ENCODE measurements at places on chromosomes 16 and 17.

GRCh38 chr17:78475211-78475610 lies 96.8 kb downstream of the PGS1 start:
- DNase-seq: no peak

DNA sequence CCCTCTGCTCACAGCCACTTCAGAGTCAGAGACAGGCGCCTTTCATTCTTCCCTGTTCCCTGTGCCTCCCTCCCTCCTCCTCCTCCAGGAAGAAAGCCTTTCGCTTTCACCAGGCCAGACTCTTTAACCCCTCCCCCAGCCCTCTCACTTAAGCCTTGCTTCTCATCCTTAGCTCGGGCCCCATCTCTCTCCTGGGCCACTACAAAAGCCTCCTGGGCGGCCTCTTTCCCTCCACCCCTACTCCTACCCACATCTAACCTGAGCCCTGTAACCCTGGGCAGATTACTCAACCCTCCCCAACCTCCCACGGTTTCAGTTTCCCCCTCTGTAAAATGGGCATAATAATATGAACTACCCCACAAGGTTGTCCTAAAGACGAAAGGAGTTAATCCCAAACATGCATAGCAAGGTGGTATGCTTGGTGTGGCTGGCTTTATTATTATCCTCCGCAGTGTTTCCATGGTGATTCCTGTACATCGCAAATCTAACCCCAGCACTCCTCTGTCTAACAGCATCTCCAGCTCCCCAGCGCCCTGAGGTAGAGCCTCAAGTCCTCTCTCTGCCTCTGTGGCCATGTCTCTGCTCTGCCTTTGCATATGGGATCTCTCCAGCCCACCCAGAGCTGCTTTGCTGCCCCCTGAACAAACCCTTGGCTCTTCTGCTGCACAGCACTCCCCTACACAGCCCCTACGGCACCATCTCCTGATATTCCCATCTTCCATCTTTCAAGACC lies 17.7 kb downstream of the PIMREG start:
- DNase-seq: no peak

DNA sequence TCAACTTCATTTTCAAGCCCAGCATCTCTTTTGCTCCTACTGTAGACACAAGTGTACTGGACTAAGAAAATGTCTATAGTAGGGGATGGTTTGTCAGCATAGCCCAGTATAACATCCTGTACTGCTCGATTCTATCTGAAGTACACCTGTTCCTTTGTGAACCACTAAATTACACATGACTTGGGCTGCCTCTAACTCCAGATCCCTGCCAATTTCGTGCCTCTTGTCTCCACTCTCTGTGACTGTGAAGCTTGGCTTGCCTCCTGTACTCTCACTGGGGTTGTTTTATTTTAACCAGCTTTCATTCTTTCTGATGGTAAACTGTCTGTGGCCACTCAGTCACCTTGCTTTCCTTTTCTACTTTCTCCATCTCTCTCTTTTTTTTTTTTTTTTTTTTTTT lies 24.5 kb downstream of the GFOD2 start:
- no peak for DNase-seq

- no peak for DNase-seq
Observed at GRCh38 chr17:4582691-4583090, 1.6 kb upstream of the SMTNL2 start.

- DNase-seq: no peak
Observed at GRCh38 chr16:78196502-78196901, 97.0 kb downstream of the WWOX start.

- peak; percentile 29 for DNase-seq
Observed at GRCh38 chr16:16797239-16797638, 418.3 kb downstream of the NPIPA7 start.

DNA sequence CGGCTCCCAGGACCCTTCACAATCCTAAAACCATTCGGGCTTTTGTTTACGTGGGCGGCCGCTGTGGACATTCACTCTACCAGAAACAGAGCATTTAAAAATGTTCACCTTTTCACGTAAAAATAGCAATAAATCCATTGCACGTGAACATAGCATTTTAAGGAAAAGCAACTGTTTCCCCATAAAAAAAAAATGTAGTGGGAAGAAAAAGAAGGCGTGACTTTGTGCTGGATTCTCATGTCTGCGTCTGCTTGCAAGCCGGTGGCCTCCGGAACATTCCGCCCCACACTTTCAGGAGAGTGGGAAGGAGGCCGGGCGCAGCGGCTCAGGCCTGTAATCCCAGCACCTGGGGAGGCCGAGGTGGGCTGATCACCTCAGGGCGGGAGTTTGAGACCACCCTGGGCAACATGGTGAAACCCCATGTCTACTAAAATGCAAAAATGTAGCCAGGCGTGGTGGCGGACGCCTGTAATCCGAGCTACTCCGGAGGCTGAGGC lies 13.4 kb upstream of the GNG13 start:
- DNase-seq: no peak

All from RKO (cell line).